Stomach (tissue), 19 donors: ENCODE measurements at places on chromosomes 7 and 10.

DNA sequence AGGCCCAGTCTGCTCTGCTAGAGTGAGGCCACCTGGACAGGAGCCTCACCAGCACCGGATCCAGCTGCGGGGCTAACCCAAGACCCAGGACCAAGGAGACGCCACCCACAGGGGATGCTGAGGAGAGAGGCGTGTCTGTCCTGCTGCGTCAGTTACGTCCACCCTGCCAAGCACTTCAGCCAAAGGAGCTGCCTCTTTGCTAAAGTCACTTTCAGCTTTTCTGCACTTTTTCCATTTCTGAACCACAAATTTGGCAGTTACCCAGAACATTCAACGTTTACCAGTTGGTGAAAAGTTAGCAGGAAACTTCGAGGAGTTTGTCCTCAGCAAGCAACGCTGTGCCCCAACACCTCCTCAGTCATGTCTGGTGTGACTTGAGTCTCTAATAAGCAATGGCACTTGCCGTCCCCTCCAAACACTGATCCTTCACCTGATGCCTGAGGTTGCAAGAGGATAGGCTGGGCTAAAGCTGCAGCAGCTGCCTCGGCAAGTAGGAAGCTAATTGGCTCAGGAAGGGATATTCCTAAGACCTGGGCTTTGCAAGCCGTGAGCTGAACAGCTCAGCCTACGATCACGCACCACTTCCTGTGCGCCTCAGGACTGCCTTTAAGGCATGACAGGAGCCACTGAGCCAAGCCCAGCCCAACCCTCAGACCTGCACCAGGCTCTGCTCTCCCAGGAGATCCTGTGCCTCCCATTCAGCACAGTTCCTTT lies 40.1 kb downstream of the KCNH2 start:
- peak; percentile 57 for DNase-seq

DNA sequence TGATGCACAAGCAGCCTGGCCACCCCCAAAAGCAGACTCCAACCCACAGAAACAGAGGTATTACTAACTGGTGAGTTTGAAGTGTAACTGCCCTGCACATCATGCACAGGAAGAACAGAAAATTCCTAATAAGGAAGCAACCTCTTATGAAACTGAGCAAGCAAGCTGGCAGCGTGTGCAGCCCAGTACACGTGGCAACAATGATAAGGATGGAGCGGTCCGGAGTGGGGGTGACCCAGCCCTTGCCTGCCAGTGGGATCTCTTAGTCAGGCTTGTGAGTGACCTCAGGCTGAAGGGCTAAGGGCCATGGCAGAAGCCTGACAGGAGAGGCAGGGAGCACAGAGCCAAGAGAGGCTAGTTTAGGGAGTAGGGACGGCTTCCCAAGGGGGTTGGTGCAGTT lies 22.1 kb upstream of the AOAH start:
- DNase-seq: peak; percentile 57

DNA sequence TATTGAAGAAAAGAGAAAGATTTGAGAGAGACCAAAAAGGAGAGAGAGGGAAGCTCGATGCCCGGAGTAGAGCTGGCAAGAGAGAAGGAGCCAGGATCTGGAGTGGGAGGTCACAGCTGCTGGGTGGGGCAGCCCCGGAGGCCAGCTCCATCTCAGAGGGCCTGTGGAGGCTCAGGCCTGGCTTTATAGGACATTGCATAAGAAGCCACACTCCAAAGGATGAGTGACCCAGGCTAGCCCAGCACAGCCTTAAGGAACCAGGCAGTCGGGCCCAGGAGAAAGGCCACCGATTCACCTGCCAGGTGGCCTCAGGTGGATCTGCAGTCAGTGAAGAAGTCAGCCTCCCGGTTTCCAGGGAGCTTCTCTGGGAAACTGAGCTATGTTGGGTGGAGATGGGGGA lies 676 bp downstream of the PLAC9 start:
- no peak for DNase-seq

DNA sequence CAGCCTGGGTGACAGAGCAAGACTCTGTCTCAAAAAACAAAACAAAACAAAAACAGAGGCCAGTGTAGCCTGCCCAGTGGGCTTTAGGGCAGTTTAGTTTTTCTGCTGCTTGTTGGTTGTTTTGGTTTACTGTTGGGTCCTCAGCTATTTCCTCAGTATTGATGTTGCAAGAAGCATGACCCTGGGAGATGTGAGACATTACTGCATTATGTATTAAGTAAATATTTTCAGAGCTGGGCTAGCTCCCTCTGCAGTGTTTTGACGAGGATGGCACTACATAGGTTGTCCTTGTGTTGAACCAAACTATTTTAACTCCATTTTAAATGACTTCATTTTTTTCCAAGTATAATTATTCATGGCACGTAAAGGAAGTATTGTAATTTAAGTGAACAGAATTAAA lies 4.8 kb downstream of the AKAP9 start:
- peak; percentile 32 for DNase-seq

- DNase-seq: no peak
These were observed 952 bp upstream of the MAFK start for GRCh38 chr7:1529383-1530116.

- DNase-seq: no peak
These were observed 34.0 kb upstream of the FOXK1 start for GRCh38 chr7:4648111-4648510.

DNA sequence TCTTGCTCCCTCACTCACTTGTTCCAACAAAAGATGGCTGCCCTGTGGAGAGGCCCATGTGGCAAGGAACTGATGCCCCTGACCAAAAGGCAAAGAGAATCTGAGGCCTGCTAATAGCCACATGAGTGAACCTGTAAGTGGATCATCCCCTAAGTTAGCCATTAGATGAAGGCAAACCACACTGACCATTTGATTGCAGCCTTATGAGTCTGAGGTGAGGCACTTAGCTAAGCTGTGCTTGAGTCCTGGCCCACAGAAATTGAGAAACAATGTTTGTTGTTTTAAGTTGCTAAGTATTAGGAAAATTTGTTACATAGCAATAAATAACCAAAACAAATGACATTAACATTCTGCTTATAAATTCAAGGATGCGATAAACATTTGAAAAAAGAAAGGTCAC lies 100.1 kb upstream of the BET1 start:
- DNase-seq: no peak

GRCh38 chr10:35465673-35466072 lies 129.4 kb downstream of the CCNY start:
- no peak for DNase-seq

DNA sequence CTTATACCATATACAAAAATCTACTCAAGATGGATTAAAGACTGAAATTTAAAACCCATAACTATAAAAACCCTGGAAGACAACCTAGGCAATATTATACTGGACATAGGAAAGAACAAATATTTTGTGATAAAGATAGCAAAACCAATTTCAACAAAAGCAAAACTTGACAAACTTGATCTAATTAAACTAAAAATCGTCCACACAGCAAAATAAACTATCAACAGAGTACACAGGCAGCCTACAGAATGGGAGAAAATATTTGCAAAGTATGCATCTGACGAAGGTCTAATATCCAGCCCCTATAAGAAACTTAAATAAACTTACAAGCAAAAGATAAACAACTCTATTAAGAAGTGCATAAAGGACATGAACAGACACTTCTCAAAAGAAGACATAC lies 240.1 kb downstream of the HGF start:
- no peak for DNase-seq
